Natural killer cell treated with Interleukin-12 subunit alpha and Interleukin-12 subunit beta and Interleukin-15 and Interleukin-18, amount 100 ng/mL, for 72 hours (primary cell): ENCODE measurements at places on chromosomes 7 and 10. TPM values are rescaled to one million over a fixed set of nuclear protein-coding genes. Genes with fewer than 3 reads are reported as not detected.

GRCh38 chr10:80373502-80373901 lies 16.9 kb downstream of the DYDC2 start:
- DNase-seq: no peak

GRCh38 chr7:134088199-134088598 lies 38.9 kb upstream of the LRGUK start:
- DNase-seq: no peak

DNA sequence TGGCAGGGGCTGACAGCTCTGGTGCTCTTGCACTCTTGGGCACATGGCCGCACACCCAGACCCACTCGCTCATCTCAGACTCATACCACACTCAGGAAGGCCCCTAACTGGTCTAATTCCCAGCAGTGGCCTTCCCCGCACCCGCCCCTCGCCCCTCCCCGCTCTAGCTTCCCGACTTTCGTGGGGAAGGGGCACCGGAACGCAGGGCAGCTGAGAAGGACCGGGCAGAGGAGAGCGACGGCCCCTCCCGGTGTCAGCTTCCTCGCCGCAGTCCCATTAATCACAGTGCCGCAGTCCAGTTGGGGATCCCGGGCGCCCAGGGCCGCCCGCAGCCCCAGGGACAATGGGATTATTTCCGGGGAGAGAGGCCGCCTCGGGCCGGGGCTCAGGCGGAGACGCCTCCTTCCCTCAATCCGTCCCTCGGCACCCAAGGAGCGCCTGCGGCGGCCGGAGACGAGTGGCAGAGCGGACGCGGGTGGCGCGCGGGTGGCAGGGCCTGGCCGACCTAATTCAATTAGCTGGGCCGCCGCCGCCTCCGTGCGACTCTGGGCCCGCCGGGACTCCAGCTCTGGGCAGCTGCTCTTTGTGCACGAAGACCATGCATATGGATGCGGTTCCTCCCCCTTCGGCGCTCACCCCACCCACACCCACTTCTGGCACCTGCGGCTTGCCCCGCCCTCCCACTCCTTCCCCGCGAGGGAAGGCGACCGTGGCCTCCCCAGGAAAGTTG lies 7.8 kb upstream of the TLX1 start:
- no peak for DNase-seq

Gene AQP1
- total RNA-seq: 0.14 TPM

- no peak for DNase-seq
Observed at GRCh38 chr7:87479951-87480350, 4.5 kb upstream of the ABCB4 start.

Gene UFSP1
- total RNA-seq: 6.0 TPM

DNA sequence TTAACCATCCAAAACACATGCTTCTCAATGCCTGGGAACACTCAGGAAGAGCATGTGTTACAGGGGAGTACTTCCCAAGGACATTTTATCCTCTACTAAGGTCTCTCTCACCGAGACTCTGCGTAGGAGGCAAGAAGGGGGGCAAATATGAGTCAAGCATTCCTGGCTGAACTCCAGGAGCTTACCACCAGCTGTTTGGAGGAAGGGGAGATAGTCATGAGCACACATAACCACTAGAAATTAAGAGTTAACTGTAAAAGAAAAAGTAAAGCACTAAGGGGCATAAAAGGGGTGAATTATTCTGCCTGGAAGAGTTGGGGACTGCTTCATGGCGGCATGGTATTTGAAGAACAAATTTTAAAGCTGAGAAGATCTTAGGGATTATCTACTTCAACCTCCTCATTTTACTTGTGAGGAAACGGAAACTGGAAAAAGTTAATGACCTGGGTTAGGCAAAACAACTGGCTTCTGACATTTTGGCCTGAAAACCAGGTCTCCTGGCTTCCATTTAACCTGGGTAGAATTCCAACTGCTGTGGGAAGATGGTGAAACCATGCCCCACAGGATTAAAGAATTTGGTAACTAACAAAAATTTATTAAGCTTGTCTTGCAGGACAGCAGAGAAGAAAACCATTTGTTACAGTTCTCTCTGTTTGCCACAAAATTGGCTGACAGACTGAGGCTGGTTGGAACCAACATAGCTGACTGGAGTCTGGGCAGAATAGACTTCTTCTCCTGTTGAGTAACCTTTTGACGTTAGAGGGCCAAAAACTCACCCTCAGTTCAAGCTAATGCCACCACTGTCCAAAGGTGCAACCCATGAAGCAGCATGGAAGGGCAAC lies 85.5 kb downstream of the SLC25A13 start:
- no peak for DNase-seq

Gene PFKFB3
- total RNA-seq: 256 TPM

GRCh38 chr10:98173260-98173659 lies 38.8 kb downstream of the R3HCC1L start:
- no peak for DNase-seq

- DNase-seq: no peak
Observed at GRCh38 chr10:121236621-121237020, 361.6 kb downstream of the FGFR2 start.

Gene CUBN
- 1.1 TPM for total RNA-seq

GRCh38 chr7:22871661-22872060 lies 49.0 kb upstream of the TOMM7 start:
- no peak for DNase-seq

DNA sequence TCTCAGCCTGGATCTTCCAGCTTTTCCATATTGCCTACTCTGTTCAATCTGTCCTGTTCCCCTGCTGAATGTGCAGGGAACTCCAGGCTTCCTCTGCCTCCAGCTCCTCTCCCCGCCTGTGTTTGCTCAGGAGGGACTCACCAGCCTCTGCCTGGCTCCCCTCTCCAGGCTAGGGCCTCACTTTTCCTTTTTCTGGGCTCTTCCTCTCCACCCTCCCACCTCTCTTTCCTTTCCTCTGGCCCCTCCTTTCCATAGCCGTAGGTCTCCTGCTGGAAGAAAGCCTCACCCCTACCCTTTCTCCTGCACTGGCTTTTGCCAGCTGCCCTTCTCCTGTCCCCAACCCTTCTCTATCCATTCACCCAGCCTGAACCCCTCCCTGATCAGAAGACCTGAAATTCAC lies 25.0 kb downstream of the PILRA start:
- no peak for DNase-seq

Gene VAX1
- not detected for total RNA-seq

GRCh38 chr7:105346138-105346537 lies 42.6 kb downstream of the SRPK2 start:
- no peak for DNase-seq

GRCh38 chr10:5945190-5945509 lies 32.2 kb downstream of the IL15RA start:
- DNase-seq: peak; percentile 18

Gene HECW1
- not detected for total RNA-seq

Gene PYROXD2
- 6.1 TPM for total RNA-seq

DNA sequence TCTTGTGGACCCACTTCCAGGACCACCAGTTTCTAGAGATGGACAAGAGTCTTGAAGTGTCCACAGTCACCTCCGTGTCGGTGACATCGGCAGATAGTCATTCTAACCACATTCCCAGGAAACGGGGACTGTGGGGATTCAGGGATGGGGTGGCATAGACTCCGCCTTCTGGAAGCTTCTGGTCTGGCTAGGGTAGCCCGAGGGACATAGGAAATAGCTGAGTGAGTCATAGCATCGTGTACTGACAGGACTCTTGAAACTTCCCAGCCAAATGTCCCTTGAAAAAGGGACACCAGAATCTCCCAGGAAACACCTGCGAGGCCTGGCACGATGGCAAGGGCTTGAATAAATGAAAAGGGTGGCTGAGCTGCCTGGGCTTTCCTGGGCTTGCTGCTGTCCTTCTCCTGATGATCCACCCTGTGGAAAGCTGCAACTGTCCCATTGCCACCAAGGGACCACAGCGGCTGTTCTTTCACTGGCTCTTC lies 84.1 kb upstream of the LRRC4 start:
- no peak for DNase-seq

- no peak for DNase-seq
Observed at GRCh38 chr7:82312646-82313045, 130.9 kb downstream of the CACNA2D1 start.

DNA sequence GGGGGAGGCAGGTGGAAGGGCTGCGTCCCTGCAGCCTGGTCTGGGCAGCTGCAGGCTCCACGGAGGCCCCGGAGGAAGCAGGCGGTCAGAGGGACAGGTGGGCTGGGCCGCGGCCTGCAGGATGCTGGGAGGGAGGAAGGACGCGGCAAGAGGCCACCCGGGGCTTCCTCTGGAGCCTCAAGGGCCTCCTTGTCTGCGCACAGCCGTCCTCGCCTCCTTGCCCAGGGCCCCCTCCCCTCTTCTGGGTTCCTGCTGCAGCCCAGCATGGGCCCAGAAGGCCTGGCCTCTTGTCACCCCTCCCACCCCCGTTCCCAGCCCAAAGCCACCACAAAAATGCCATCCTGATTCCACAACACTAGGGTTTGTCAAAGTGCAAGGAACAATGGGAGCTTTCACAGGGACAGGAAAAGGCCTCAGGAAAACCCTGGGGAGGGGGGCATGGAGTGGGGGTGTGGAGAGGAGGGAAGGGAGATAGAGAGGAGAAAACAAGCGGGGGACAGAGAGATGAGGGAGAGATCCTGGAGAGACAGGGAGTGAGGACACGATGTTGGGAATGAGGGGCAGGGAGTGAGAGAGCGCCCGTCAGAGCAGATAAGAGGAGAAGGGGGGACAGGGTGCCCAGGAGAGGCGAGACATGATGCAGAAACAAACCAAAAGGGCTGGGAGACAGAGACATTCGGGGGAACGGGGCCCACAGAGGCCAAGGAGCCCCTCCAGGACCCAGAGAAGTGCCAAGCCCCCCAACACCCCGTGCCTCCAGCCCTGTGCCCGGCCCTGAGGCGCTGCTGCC lies 41.8 kb downstream of the ZCCHC24 start:
- no peak for DNase-seq

Gene ANKRD30A
- total RNA-seq: not detected

GRCh38 chr10:97080051-97080776 lies 105.5 kb downstream of the SLIT1 start:
- no peak for DNase-seq

- DNase-seq: no peak
Observed at GRCh38 chr10:49415109-49415508, 19.2 kb upstream of the DRGX start.

Gene CPEB3
- total RNA-seq: 4.0 TPM

GRCh38 chr7:69399401-69399800 lies 198.9 kb upstream of the AUTS2 start:
- DNase-seq: no peak

Gene GIMAP1
- 8.8 TPM for total RNA-seq
